ENCODE measurements at places on chromosomes 2 and 18.

- no peak for DNase-seq
Observed at GRCh38 chr2:241944821-241945220, 75.3 kb downstream of the RTP5 start.

- DNase-seq = no peak
Observed at GRCh38 chr2:96105152-96105915, 11.0 kb downstream of the ADRA2B start.

- DNase-seq = no peak
Observed at GRCh38 chr2:222295368-222296062, 3.3 kb downstream of the PAX3 start.

- DNase-seq = no peak
Observed at GRCh38 chr2:109345653-109346480, 216.9 kb downstream of the SH3RF3 start.

DNA sequence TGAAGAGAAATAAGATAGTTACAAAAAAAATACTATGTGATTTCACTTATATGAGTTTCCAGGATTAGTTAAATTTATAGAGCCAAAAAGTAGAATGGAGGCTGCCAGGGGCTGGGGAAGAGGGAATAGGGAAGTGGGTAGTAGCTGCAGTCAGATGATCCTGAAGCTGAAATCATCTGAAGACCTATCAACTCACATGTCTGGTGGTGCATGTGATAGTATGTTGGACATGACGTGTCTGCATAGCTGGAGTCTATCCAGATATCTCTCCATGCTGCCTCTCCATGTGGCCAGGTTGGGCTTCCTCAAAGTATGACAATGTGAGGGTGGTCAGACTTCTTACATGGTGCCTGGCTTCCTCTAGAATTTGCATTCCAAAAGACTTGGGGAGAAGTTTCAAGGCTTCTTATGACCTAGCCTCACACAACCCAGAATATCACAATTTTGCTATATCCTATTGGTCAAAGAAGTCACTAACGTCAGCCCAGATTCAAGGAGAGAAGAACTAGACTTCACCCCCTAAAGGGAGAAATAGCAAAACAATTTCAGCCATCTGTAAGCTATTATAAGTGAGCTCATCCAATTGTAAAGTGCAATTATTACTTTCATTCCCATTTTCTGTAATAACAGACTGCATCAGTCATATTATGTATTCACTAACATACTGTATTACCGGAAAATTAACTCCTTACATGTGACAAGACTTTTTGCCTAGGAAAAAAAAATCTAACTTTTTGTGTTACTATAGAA is 14.0 kb upstream of the ZNF396 start:
- DNase-seq = no peak
